Epithelial cell of prostate (primary cell): ENCODE measurements at places on chromosomes 2 and 18.

DNA sequence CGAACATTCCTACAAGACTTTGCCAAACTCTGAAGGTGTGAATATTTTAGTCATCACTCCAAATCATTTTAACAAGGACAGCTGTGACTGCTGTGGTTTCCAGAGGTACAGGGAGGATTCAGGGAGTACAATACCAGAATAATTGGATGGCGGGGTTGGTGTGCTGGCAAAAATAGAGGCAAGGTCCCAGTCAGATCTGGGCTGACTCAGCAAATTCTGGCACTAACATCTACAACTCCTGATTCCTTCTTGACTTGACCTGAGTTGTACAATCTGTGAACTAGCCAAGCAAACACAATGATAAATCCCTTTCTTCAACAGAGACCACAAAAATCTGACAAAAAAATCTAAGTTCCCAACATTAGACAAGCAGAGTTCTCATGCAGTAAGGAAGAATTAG lies 40.4 kb downstream of the RMP24 start:
- no peak for DNase-seq

DNA sequence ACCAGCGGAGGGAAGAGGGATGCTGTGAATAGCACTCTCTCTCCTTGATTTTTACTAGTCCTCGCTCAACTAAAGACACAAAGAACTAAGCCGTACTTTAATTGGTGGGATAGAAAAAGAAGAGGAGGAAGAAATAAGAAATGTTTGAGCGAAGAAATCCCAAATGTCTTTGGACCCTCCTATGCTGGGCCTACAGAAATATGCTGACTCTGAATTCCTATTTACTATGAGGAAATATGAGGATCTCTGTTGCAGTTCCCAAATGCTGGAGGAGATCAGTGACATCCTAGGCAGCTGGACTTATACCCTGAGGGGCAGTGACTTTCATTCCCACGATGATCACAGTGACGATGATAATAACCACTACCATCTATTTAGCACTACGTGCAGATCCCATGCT lies 16.6 kb upstream of the PIEZO2 start:
- no peak for DNase-seq

DNA sequence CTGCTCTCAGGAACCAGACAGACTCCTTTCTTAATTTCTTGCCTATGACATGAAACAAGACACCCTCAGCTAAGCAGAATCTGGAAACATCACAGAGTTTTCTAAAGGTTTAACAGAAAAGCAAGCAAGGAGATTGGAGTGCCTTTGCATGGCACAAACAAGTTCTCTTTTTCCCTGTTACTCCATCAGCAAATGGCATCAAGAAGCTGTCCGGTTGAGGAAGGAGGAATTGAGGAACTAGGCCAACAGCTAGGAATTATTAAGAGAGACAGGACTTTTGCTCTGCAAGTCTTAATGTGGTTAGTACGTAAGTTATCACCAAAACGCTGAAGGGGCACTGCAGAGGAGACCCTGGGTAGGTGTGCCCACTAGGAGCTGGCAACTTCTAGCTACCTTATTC lies 53.2 kb downstream of the NEB start:
- DNase-seq: no peak

DNA sequence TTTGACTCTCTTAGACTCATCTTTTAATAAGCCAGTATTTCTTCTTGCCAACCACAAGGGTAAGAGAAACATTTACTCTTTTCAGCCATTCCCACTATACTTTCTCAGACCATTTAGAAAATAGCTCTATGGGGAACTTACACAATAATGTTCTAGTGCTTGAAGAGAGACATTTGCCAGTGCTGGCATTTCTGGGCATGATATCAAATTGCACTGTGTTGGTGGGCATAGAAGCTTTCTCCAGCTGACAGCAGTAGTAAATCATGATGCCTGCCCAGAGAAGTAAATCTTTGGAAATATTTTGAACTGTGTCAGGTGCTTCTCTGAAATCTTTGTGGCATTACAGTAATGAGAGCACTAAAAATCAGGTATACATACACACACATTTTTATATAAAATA lies 346.6 kb downstream of the CBLN2 start:
- no peak for DNase-seq

GRCh38 chr2:112059671-112060070 lies 4.6 kb downstream of the TMEM87B start:
- no peak for DNase-seq

GRCh38 chr18:8279781-8280330 lies 329.4 kb upstream of the RAB12 start:
- DNase-seq: no peak

- no peak for DNase-seq
Observed at GRCh38 chr2:200525066-200525465, 941 bp upstream of the SGO2 start.
